Activated T-cell treated with anti-CD3 and anti-CD28 coated beads for 1 hour (primary cell): ENCODE measurements at places on chromosomes 11 and 22.

DNA sequence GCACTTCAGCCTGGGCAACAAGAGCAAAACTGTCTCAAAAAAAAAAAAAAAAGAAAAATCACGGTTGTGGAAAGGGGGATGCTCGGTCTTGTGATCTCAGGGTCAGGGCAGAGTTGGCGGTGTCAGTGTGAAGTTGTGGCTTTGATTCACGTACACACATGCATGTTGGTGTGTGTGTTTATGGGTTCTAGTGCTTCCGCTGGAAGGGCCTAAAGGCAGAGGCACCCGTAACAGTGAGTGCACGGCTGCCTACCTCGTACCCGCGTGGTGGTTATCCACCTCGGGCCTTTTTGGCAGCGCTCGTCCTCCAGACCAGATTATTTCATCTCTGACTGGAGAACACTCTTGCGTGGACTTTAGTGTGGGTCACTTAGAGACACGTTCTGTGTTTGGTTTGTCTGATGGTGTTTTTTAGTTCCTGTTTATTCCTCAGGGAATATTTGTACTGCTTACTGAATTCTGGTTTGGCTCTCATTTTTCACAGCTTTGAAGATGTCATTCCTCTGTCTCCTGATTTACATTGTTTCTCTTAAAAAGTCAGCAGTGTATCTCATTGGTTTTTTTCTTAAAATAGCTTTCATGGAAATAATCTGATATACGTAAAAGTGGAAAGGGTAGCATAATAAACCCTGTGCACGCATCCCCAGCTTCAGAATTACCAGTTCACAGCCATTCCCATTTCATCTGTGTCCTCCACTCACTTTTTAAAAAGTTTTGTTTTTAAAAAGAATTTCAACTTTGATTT, 15.6 kb downstream of the ZBED4 start:
- no peak for DNase-seq

GRCh38 chr11:2904153-2905052, 18.8 kb upstream of the CDKN1C start:
- no peak for DNase-seq

GRCh38 chr11:122656073-122656630, 630 bp downstream of the UBASH3B start:
- DNase-seq: peak; percentile 20

DNA sequence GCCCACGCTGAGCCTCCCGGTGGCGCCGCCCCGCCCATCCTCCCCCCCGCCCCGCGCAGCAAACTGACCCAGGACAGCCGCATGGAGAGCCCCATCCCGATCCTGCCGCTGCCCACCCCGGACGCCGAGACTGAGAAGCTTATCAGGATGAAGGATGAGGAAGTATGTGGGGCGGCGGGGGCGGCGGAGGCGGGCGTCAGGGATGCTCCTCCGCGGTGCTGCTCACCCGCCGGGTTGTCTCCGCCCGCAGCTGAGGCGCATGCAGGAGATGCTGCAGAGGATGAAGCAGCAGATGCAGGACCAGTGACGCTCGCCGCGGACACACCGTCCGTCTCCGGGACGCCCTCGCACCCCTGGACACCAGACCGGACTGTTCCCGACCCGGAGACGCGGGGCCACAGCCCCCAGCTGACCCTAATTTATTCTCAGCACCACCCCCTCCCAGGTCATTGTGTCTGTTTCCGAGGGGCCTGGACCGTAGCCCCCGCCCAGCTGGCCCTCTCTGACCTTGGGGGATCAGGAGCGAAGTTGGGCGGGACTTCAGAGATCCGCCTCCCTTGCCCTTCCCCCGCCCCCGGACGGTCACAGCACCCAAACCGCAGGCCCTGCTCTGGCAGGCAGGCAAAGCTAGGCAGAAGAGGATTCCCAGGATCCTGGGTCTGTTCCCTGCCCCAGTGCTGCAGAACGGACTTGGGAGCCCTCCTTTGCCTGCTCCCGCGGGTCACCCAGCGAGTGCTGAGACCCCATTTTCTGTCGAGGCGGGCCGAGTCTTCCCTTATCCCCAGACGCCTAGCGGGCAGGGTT, 959 bp upstream of the GP1BB start:
- no peak for DNase-seq

GRCh38 chr11:102800767-102801166, 2.8 kb upstream of the MMP1 start:
- no peak for DNase-seq

DNA sequence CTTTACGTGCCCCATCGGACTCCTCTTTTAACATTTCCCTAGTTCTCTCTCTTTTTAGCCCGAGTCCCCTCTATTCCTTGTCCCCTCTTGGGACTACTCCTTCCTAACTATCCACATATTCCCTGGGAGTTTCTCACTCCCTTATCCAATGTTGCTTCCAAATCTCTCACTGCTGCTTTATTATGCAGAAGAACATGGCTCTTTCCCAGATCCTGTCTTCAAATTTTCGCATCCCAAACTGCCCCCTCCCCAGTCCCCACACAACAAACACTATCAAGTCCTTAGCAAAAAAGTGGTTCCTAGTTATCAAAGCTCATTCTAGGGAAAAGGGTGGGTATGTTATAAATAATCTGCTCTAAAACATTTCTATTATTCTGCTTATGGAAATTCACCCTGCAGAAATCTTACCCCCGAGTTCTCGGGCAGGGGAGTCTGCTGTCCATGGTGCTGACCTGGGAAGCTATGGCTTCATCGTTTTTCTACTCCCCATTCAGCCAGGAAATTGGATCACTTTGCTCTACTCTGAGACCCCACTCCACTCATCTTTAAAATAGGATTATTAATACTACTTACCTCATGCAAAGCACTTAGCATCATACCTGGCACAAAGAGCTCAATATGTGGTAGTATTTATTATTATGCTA, 393.5 kb downstream of the BUD13 start:
- no peak for DNase-seq

- no peak for DNase-seq
These were observed 15.7 kb downstream of the SPATA19 start for GRCh38 chr11:133829566-133829965.

- DNase-seq: no peak
These were observed 515 bp downstream of the BACE1 start for GRCh38 chr11:117315285-117316196.

DNA sequence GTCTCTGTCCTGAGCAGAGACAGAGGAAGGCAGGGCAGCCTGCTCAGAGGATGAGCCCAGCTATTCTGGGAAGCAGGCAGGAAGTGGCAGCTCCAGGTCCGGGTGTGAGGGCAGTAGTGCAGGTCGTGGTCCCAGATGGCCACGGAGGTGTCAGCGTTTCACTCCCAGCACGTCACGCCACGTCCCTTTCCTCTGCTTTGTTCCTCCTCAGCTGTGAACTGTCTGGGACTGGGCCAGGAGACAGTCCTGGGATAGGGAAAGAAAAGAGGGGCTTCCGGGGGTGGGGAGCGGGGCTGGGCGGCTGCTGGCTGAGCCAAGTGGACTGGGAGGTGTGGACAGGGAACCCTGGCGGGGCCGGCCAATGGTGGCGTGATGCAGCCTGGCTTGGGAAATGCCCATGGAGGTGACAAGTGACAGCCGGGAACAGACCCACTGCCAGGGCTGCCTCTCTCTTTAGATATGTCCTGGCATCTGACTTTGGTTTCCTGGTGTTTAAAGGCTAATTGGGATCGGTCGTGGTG, 64.7 kb downstream of the KCNQ1 start:
- DNase-seq: no peak

DNA sequence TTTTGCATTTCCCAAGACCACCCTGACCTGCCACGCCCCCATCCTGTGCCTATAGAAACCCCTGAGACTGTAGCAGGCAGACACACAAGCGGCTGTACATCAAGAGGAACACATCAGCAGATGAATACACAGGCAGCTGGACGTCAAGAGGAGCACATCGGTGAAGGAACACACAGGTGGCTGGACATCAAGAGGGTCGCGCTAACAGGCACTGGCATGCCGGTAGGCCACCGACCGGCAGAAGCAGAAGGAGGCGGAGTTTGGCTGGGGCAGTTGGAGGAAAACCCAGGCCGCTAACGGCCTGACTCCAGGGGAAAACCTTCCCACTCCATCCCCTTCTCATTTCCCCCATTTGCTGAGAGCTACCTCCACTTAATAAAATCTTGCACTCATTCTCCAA, 5.4 kb upstream of the IPO7 start:
- DNase-seq: no peak

DNA sequence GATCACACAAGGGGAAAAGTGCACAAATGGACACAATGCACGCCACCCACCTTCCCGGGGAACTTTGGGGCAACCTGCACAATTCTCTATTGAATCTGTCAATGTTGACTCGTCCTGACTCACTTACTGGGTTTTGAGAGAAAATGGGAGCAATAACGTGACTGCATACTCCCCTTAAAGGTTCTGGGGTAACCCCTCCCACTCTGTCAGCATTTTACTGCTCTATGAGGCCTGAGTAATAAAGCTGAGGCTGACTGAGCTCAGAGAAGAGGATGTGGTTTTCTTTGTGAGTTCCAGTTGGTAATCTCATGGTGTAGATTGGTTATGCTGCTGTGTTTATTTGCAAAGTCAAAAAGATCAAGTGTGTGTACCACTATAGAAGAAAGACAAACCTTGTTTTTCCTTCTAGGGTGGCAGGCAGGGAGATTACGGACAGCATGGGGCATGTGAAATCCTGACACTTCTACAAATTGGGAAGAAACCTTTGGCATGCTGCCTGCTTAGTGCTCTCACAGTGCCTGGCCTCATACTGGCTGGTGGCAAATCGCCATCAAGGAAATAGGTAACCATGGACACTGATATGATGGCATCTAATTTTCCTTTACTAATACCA, 16.1 kb upstream of the APOA1 start:
- no peak for DNase-seq

DNA sequence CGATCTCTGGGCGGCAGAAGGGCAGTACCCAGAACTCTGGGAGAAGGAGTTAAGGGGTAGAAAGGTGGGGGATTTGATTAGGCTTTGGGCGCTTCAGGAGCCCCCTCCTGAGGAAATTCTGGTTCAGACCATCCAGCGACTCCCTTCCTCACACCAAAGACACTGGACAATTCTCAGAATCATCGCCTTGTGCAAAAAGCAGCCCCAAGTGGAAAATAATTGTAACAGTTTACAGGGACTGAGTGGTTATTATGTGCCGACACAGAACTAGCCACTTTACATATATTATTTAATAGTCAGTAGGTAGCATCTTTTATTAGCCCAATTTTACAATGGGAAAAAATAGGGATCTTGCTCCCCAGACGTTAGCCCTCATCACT, 662 bp upstream of the TRIM3 start:
- no peak for DNase-seq

GRCh38 chr11:125382314-125382791, 113.7 kb downstream of the FEZ1 start:
- DNase-seq: no peak

- peak; percentile 55 for DNase-seq
These were observed 56.7 kb downstream of the TP53I11 start for GRCh38 chr11:44893846-44894617.

GRCh38 chr11:15523543-15523942, 408.8 kb downstream of the INSC start:
- DNase-seq: no peak

DNA sequence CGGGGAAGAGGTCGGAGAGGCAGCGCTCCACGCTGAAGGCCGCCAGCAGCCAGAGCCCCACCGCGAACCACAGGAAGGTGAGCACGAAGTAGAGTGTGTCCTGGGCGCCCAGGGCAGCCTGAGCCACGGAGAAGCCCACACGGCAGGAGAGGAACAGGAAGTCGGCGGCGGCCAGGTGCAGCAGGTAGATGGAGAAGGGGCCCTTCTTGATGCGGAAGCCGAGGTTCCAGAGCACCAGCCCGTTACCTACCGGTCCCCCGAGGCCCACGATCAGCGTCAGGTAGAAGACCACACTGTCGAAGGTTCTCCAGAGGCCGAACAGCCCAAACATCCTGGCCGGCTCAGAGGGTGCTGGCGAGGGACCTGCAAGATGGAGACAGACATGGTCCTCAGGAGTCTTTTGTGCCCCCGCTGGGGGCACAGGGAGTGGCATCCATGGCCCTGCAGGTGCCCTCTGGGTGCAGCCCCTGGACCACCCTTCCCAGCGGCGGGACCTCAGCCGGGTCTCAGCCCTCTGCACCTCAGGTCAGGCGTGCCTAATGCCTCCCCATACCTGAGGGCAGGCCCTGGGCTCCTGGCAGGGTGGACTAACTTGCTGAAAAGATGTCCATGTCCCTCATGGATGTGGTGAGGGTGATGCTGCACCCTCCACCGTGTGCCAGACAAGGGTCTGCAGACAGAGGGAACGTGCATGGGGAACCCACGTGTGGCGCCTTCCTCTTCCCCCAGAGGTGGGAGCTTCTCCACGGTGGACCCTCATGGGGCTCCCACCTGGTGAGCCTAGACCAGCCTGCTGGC, at the start of gene MRGPRG:
Gene MRGPRG (minus strand): TSS at position 331 of the 798 bp plus-strand sequence. CDS start 0 bp downstream, at position 331.
- no peak for DNase-seq

GRCh38 chr11:68961245-68961644, 19.5 kb downstream of the MRGPRD start:
- no peak for DNase-seq

GRCh38 chr11:19380375-19380774, 139.6 kb upstream of the E2F8 start:
- no peak for DNase-seq

- DNase-seq: no peak
These were observed 55.6 kb upstream of the LARGE1 start for GRCh38 chr22:33975841-33976240.

GRCh38 chr11:104858882-104859775, 39.1 kb downstream of the CASP12 start:
- DNase-seq: no peak

GRCh38 chr11:60281485-60281884, 1.0 kb downstream of the MS4A4A start:
- no peak for DNase-seq

- no peak for DNase-seq
These were observed 1060.7 kb downstream of the FAM181B start for GRCh38 chr11:81673001-81673400.

- no peak for DNase-seq
These were observed 306.3 kb upstream of the ANO3 start for GRCh38 chr11:26025676-26026075.

DNA sequence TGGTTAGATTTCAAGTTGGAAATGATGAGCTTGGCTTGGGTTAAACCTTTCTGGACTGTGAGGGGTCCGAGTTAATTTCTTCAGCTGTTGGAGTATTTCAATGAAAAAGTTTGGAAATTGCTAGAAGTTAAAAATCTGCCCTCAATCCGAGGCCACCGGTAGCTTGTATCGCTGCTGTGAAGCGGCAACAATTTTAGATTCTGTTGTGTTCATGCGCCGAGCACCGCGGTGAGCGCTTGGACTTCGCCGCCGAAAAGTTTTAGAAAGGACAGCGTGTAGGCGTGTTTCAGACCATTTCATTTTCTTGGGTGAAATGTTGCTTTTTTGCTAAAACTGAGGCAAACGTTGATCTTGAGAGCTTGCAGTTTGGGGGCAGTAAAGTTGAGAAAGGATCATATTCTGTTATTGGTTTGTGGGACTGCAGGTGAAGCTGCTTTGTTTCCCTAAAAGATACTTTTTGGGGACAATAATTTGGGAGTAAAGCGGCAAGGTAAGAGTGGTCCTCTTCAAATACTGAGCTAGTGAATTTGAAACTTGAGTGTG, 928 bp downstream of the FBXO7 start:
- DNase-seq: no peak

GRCh38 chr11:70205766-70206165, 2.7 kb downstream of the FADD start:
- DNase-seq: no peak

- DNase-seq: no peak
These were observed 1807.5 kb downstream of the LRRC4C start for GRCh38 chr11:39651857-39652461.

- no peak for DNase-seq
These were observed 662.6 kb downstream of the METTL15 start for GRCh38 chr11:28770806-28771205.
